ENCODE measurements at places on chromosomes 6 and 20.

DNA sequence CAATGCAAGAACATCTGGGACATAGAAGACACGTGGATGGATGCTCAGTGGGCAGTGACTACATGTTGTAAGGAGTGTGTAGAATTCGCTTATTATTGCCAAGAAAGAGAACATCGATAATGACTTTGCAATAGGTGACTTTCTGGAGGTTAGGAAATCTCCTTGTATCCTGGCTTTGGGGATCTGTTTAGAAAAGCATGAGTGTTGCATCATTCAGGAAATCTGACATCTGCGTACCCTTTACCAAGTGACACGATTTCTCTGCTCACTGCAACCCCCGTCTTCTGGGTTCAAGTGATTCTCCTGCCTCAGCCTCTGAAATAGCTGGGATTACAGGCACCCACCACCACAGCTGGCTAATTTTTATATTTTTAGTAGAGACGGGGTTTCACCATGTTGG is 23.2 kb downstream of the RIN2 start:
- no peak for DNase-seq

DNA sequence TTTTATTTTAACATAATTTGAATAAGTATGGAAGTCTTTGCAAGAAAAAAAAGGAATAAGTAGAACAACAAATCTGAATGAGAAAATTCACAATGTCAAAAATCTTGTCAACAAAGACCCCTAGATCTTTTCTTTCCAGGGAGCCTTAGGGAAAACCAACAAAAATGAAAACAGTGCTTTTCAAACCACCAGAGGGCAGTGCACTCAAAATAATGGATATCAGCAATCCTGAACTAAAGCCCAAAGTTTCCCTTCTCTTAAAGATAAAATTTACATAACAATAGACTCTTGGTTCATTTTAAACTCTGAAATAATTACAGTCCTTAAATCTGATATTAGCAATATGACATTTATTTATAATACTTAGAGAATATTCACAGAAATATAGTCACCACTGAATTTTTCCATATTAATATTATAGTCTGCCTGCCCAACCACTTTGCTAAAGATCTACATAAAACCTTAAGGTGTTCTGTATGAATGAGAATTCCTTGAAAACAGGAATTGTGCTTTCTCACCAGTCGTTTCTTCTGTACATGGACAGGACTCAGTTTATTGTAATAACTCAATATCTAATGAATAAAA is 105.3 kb upstream of the BMP5 start:
- DNase-seq: peak; percentile 85

- peak; percentile 8 for DNase-seq
Measured at GRCh38 chr20:37681384-37682112, 12.3 kb upstream of the CTNNBL1 start.

DNA sequence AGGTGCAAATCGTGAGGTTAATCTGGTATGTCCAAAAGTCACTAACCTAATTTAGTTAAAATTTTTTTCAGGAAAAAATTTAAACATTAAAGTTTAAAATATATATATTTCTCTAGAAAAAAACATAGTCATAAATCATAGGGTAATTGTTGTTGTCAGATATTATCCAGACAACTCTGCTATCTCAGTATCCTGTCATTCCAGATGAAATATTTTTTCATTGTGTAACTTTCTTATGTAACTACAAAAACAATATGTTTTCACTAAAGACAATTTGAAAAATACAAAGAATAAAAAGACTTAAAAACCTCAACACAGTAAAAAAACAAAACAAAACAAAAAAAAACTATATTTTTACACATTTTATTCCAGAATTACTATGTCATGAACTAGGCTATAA is 57.6 kb downstream of the TENT5A start:
- DNase-seq: peak; percentile 28

GRCh38 chr6:35312807-35313206 is 15.2 kb downstream of the DEF6 start:
- no peak for DNase-seq

- no peak for DNase-seq
Measured at GRCh38 chr6:150273457-150274309, 95.1 kb upstream of the IYD start.

GRCh38 chr6:33840048-33840926 is 36.5 kb upstream of the MLN start:
- peak; percentile 95 for DNase-seq

DNA sequence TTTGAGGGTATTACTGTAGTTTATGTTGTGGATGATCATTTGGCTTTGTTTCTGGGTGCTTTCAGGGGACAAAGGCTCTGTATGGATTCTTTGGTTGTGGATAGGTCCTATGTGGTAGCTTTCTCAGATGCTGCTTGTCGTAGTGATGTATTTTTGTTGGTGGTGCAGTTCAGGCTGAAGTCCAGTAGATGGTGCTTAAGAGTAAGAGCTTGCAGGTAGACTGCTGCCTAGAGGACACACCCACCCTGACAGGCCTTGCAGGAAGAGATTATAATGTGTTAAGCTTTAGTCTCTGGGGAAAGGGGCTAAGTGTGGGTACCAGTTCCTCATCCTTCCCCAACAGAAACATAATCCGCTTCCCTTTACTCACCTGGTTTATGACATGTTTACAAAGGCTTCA is 62.6 kb upstream of the ADGRB3 start:
- DNase-seq: no peak

GRCh38 chr6:46305833-46306232 is 135.1 kb upstream of the ENPP5 start:
- DNase-seq: no peak

DNA sequence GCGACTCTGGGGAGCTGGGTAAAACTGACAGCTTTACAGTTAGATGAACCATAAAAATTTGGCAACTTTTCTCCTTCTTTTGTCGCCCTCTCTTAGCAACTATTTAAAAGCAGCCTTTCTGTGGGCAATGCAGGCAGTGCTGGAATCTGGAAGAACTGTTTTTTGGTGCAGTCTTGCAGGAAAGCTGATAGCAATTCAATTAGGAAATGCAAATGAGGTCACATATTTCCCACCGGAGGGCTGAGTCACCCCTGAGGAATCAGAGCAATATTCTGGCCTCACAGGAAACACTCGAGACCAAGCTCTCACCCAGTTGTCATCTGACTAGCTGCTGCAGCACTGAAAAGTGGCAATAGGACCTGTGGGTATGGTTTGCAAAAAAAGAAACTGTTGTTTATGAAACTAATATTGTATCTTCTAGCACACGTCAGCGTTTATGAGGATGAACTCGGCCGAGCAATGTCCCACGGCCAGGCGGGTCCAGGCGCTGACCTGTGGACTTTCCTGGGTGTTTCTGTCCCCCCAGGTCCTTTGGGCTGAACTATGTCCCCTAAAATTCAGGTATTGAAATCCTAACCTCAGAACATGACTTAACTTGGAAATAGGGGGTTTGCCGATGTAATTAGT is 312.3 kb downstream of the TAF4 start:
- DNase-seq: peak; percentile 4

- no peak for DNase-seq
Measured at GRCh38 chr20:53840532-53840931, 229.9 kb downstream of the BCAS1 start.

DNA sequence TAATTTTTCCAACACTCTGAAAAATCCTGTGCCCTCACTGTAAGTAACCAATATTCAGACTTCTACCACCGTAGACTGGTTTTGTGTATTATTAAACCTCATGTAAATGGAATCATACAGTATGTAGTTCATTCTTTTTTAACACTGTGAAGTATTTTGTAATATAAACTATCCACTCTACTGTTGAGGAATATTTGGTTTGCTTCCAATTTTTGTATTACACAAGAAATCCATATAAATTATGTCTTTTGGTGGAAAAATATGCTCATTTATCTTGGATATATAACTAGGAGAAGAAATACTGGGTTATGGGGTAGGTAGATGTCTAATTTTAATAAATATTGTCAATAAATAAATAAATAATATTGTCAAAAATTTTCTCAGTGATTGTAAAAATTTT is 116.8 kb downstream of the CHD6 start:
- peak; percentile 57 for DNase-seq

DNA sequence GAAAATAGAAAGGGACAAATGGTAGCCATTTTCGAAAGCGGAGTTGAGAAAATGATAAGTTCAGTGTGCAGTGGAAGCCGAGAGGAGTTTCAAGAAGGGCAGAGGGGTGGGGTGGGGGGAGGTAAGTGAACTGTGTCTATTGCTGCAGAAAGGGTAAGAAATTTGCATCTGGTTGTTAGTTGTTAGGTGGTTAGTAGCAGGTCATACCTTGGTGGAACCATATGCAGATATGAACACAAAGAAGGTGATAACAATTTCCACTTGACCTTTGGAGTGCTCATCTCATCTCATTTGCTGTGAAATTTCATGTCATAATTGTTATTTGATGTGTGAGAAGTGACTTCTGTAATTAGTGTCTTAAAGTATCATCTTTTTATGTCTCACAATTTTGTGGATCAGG is 288.2 kb downstream of the QKI start:
- no peak for DNase-seq

DNA sequence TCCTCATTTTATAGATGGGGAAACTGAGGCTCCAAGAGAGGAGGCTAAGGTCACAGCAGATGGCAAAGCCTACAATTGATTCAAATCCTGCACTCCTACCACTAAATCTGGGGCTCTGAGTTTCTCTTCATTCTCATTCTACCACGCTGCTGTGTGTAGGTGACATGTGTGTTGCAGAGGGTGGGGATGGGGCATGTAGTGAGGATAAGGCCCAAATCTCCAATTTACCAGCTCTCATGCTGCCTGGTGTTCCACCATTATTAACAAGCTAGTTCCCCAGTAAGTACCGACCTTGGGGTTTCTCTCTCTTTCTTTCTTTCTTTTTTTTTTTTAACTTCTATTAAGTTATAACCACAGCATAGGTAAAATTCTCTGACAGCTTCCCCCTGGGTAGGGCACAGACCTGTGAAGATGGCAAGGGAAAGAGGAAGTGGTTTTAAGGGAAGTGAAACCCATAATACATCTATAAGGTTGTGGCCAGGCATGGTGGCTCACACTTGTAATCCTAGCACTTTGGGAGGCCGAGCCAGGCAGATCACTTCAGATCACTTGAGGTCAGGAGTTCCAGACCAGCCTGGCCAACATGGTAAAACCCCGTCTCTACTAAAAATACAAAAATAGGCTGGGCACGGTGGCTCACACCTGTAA is 13.0 kb upstream of the MATN4 start:
- DNase-seq: no peak

GRCh38 chr6:74579794-74580193 is 626.1 kb downstream of the COL12A1 start:
- no peak for DNase-seq

- DNase-seq: no peak
Measured at GRCh38 chr6:17866876-17867444, 120.5 kb downstream of the KIF13A start.

GRCh38 chr6:157997893-157998608 is 16.4 kb downstream of the SYNJ2 start:
- no peak for DNase-seq

- no peak for DNase-seq
Measured at GRCh38 chr6:53246924-53247323, 98.3 kb upstream of the GCM1 start.

GRCh38 chr6:134400941-134401340 is 83.0 kb upstream of the SGK1 start:
- no peak for DNase-seq

DNA sequence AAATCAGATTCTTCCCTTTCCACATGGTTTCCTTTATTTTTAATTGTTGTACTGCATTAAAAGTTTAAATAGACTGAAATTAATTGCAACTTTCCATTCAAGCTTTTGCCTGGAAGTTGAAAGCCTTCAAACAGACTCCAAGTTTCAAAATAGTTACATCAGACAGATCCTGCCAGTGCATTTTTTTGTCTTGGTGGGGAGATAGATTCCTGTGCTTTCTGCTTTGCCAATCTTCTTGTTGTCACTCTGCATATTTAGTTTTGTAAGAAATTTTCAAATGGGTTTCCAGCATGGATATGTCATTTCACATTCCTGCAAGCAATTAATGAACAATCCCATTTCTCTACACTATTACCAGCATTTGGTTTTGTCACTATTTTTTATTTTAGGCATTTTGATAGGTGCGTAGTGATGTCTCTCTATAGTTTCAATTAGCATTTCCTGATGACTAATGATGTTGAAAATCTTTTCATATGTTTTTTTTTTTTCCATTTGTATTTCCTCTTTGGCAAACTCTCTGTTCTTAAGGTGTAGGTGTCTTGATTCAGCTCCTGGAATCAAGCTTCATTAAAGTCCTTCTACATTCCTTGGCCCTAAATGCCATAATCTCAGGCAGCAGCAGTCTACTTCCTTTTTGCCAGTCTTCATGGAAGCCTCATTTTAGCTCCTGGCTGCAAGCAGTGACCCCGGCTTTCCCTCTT is 40.5 kb downstream of the SCP2D1 start:
- peak; percentile 15 for DNase-seq

DNA sequence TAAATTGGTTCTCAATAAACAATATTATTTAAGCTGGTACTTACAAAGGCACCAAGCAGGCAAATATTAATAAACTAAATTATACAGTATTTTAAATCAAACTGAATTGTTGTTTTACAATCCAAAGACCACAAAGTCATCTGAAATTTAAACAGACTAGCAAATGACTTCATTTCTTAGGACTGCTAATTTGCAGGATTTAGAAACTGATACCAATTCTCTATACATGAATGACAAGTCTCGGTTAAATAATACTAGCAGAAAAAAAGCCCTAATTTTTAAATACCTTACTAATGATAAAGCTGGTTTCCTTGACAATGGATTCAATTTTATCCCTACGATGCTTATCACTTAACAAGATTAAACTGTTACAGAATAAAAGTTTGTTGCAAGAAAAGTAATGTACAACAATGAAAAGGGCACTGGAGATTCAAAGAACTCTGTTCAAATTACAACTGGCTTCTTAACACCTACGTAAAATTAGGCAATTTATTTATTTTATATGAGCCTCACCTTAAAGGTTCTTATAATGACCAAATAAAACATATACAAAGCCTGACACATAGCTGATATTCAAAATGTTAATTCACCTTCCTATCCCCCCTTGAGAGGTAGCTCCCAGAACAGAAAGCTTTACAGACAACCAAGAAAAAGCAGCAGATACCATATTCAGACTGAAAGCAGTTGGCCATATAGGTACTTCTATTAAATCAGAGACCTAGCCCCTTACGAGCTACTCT is 33.1 kb downstream of the HBS1L start:
- DNase-seq: no peak

- DNase-seq: no peak
Measured at GRCh38 chr20:21510414-21511384, 3.2 kb downstream of the NKX2-2 start.

GRCh38 chr20:35767683-35768481 is 3.9 kb upstream of the PHF20 start:
- DNase-seq: no peak

- peak; percentile 36 for DNase-seq
Measured at GRCh38 chr6:169487579-169488436, 214.0 kb downstream of the WDR27 start.

GRCh38 chr6:36312854-36313648 is 23.6 kb downstream of the BNIP5 start:
- DNase-seq: no peak

DNA sequence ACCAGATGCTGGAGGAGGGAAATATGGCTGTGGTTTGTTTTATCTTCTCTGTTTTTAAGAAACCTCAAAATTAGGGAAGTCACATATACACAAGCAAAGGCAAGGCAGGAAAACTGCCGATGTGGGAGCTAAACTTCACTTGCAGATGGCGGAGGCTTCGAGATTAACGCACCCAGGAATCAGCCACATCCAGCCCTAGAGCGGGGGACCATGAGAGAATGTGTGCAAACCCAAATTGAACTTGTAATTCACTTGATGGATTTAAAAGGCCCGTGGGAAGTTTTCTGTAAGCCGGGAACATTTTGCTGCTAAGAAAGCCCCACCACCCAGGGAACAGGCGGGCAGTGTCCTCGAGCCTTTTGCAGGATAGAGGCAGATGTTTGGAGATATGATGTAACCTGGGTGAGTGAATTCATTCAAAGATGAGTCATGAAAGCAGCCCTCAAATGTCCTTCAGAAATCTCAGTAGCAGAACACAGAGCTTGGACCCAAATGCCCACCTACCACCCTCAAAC is 39.9 kb downstream of the PREX1 start:
- DNase-seq: peak; percentile 73
